Hematopoietic multipotent progenitor cell (in vitro differentiated cells): ENCODE measurements at places on chromosomes 16 and 17. TPM values are rescaled to one million over a fixed set of nuclear protein-coding genes. Genes with fewer than 3 reads are reported as not detected.

The TTYH2 gene
- 13.5 TPM for total RNA-seq

The NPIPB8 gene
- total RNA-seq, result not detected

The AANAT gene
- total RNA-seq, result under 0.01 TPM

The KRT31 gene
- total RNA-seq, result not detected

The MMD gene
- 7.5 TPM for total RNA-seq

The PRR11 gene
- 2.4 TPM for total RNA-seq

The DCTN5 gene
- 37.4 TPM for total RNA-seq

The CD79B gene
- 67.1 TPM for total RNA-seq

The PRSS27 gene
- 3.2 TPM for total RNA-seq

The SOST gene
- not detected for total RNA-seq

The CIBAR2 gene
- total RNA-seq, result not detected

The LITAFD gene
- not detected for total RNA-seq

The RASL10B gene
- 2.2 TPM for total RNA-seq

The LGALS9 gene
- total RNA-seq, result 328 TPM

The DNAH17 gene
- total RNA-seq, result under 0.01 TPM

The WSCD1 gene
- total RNA-seq, result under 0.01 TPM

The KRT33A gene
- total RNA-seq, result not detected

The KCNG4 gene
- not detected for total RNA-seq

The C17orf58 gene
- 5.7 TPM for total RNA-seq

The ABCC3 gene
- 1.6 TPM for total RNA-seq

The C1QTNF8 gene
- total RNA-seq, result not detected

The CDH11 gene
- under 0.01 TPM for total RNA-seq

The CD300LB gene
- 0.81 TPM for total RNA-seq

The RUNDC3A gene
- 1.6 TPM for total RNA-seq

The CCL8 gene
- not detected for total RNA-seq

The DYNLRB2 gene
- total RNA-seq, result 0.27 TPM

The SHISA6 gene
- total RNA-seq, result under 0.01 TPM

The PRKCA gene
- 0.54 TPM for total RNA-seq
